ENCODE measurements at places on chromosomes 3 and 15. TPM values are rescaled to one million over a fixed set of nuclear protein-coding genes. Genes with fewer than 3 reads are reported as not detected.

RBMS3 gene
- 4.8 TPM for polyA plus RNA-seq

CPN2 gene
- polyA plus RNA-seq = 0.14 TPM

NR2F2 gene
- polyA plus RNA-seq = 16.1 TPM

CLDN16 gene
- not detected for polyA plus RNA-seq

DBR1 gene
- 8.1 TPM for polyA plus RNA-seq

IQCH gene
- polyA plus RNA-seq = 0.11 TPM

SLC35G2 gene
- polyA plus RNA-seq = 3.2 TPM

LRRC31 gene
- not detected for polyA plus RNA-seq

TGM4 gene
- polyA plus RNA-seq = not detected

TMEM45A gene
- polyA plus RNA-seq = 11.2 TPM

GAP43 gene
- polyA plus RNA-seq = 3.3 TPM

GCHFR gene
- polyA plus RNA-seq = 5.1 TPM

RASGRP1 gene
- polyA plus RNA-seq = 0.03 TPM

ECE2 gene
- not detected for polyA plus RNA-seq

TPRG1 gene
- 0.42 TPM for polyA plus RNA-seq

BCHE gene
- 1.7 TPM for polyA plus RNA-seq

GABRB3 gene
- 0.90 TPM for polyA plus RNA-seq

NGLY1 gene
- 22.3 TPM for polyA plus RNA-seq

SLC22A13 gene
- polyA plus RNA-seq = 0.07 TPM

PLA2G4D gene
- polyA plus RNA-seq = not detected

LRRN1 gene
- polyA plus RNA-seq = 0.07 TPM

DPP8 gene
- 10.0 TPM for polyA plus RNA-seq

LXN gene
- 5.6 TPM for polyA plus RNA-seq

PLSCR2 gene
- polyA plus RNA-seq = not detected

GMPS gene
- polyA plus RNA-seq = 11.9 TPM

GJD2 gene
- not detected for polyA plus RNA-seq

OIP5 gene
- 0.50 TPM for polyA plus RNA-seq

KBTBD13 gene
- 0.78 TPM for polyA plus RNA-seq

CFAP100 gene
- polyA plus RNA-seq = not detected

MAPKAPK3 gene
- polyA plus RNA-seq = 226 TPM

GOLGB1 gene
- 21.4 TPM for polyA plus RNA-seq

RSRC1 gene
- polyA plus RNA-seq = 9.5 TPM

CIDEC gene
- 4.0 TPM for polyA plus RNA-seq

CAMK1 gene
- polyA plus RNA-seq = 13.8 TPM

EBLN2 gene
- polyA plus RNA-seq = 0.24 TPM

CCR8 gene
- not detected for polyA plus RNA-seq

KIF7 gene
- 3.0 TPM for polyA plus RNA-seq

SOX14 gene
- polyA plus RNA-seq = not detected

EIF4E3 gene
- 23.1 TPM for polyA plus RNA-seq

TUSC7 gene
- not detected for polyA plus RNA-seq

LARP6 gene
- 18.9 TPM for polyA plus RNA-seq

PGBD4 gene
- 0.91 TPM for polyA plus RNA-seq

IQSEC1 gene
- 31.7 TPM for polyA plus RNA-seq

FSD2 gene
- polyA plus RNA-seq = 3.6 TPM

TASOR gene
- 16.3 TPM for polyA plus RNA-seq

HPS3 gene
- 3.0 TPM for polyA plus RNA-seq

GOLGA8F gene
- polyA plus RNA-seq = not detected

CD80 gene
- polyA plus RNA-seq = 0.19 TPM

TRIM71 gene
- polyA plus RNA-seq = not detected

All from heart left ventricle (tissue), 16 donors.